Stimulated activated CD4-positive, alpha-beta T cell treated with anti-CD3 and anti-CD28 coated beads, TNF-alpha, amount 100 ng/mL, for 1 hour (primary cell): ENCODE measurements at places on chromosomes 13 and 19.

DNA sequence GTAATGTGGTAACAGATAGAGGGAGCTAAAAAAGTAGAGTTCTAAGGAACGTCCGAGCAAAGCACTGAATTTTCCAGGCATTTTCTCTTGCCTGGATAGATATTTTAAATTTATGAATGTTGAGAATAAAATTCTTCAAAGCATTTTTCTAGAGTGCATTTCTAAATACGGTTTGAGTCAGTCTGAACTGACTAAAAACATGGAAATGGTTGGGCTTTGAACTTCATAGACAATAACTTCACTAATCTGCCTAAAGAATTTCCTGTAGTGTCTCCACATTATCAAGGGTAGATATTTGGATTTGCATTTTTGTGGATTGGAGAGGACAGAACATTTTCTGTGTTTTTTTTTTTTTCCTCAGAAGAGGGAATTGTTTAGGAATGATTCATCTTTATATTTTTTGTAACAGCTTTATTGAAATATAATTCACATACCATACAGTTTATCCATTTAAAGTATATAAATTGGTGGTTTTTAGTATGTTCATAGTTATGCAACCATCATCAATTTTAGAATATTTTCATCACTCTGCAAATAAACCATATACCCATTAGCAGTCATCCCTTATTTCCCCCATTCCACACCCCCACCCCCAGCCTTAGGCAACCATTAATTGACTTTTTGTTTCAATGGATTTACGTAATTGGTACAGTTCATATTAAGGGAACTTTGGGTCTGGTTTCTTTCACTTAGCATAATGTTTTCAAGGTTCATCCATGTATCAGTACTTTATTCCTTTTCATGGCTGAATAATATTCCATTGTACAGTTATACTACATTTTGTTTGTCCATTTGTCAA lies 20.7 kb downstream of the GARRE1 start:
- no peak for DNase-seq

DNA sequence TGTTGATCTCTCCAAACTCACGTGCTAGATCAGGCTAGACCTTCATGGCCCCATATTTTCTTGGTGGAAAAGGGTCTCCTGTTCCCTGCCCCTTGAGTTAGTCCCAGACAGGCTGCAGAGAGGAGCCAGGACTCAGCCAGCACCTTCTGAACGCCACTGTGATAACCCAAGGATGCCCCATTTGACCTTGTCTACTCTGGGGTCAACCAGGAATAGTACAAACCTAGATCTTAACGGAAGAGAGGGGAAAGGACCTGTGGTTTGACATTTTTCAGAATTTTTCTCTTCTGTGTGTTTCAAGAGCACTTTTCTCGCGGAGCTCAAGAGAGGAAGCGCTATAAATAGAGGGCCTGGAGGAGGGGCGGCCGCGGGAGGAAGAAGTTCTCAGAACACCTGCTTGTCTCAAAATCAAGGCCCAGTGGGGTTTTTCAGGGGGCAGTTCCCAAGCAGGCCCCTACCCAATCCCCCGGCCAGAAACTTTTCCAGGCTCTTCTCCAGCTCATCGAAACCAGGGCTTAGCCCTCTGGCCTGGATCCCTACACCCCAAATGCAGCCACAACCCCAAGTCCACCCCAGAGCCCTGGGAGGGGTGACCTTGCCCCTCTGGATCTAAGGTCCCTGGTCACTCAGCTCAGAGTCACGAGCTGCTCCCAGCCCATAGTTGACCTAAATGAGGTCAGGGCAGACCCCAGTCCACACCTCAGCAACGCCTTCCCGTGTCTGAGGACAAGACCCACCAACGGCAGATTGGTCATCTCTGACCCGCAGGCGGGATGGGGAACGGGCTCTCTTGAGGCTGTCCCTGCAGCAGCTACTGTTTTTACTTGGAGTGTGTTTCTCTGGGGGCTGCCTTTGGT lies 75.6 kb upstream of the TM9SF2 start:
- no peak for DNase-seq

- no peak for DNase-seq
Measured at GRCh38 chr13:51689663-51689996, 105.4 kb downstream of the WDFY2 start.

GRCh38 chr19:8965887-8966286 lies 44.3 kb downstream of the MUC16 start:
- DNase-seq: no peak

DNA sequence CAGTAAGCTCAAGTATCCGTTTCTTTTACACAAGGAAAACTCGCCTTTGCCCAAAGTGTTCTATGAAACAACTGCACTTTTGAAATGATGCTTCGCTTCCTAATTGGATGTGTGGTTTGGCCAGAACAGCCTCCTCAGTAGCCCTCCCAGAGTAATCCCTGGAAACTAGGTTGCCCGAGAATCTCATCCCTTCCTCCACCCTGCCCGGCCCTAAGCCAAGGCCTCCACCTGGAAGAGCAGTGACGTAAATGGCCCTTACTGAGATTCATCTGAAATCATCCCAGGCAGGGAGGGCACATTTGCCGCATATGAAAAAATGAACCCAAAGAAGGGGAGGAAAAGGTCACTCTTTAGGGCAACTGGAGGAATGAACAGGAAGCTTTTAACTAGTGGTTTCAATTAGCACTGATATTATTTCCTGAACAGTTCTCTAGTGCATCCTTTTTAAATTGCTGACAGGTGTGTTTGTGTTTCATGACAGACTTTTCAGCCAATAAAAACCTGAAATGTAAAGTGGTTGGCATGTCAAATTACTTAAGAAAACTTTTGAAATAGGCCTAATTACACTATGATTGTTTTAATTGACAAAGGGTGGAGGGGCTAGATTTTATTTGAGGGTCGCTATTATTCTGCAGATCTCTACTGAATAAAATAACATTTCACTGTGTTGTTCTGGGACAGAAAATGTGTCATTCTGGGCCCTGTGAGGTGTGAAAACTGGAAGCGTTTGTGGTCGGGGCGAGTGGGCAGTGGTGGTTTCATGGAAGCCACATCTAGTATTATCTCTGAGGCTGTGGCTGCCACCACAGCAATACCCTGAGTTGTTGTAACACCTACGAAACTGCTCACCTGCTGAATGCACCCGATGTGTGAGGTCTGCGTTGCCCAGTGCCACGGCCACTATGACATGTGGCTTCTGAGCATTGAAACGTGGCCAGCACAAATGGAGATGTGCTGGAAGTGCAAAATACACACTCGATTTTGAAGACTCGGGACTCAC lies 112.1 kb downstream of the ZIC5 start:
- no peak for DNase-seq

GRCh38 chr19:54100561-54100960 lies at the start of gene OSCAR:
Gene OSCAR (minus strand): TSS chr19:54100803. CDS start chr19:54100792, 11 bp downstream.
- no peak for DNase-seq

- DNase-seq: no peak
Measured at GRCh38 chr13:76723551-76724232, 162.5 kb downstream of the KCTD12 start.
